Cortex of kidney (tissue), 1 donor: ENCODE measurements at places on chromosomes 2 and 18.

GRCh38 chr2:179701524-179702110 lies 159.8 kb downstream of the ZNF385B start:
- DNase-seq = no peak

DNA sequence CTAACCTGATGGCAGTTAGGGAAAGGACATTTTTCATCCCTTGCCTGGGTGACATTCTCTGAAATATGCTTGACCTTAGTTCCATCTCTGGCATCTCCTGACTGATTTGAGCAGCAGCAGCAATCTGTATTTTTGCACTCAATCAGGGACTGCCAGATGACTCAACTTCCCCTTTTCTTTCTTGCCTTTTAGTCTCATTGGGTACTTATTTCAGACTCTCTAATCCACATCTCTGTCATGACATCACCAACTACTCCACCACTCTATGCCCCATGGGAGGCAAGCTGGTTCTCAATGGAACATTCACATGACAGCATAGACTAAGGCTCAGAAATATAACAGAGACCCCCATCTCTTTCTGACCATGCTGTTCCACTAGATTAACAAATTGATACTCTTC lies 254.2 kb downstream of the RIT2 start:
- DNase-seq = no peak

DNA sequence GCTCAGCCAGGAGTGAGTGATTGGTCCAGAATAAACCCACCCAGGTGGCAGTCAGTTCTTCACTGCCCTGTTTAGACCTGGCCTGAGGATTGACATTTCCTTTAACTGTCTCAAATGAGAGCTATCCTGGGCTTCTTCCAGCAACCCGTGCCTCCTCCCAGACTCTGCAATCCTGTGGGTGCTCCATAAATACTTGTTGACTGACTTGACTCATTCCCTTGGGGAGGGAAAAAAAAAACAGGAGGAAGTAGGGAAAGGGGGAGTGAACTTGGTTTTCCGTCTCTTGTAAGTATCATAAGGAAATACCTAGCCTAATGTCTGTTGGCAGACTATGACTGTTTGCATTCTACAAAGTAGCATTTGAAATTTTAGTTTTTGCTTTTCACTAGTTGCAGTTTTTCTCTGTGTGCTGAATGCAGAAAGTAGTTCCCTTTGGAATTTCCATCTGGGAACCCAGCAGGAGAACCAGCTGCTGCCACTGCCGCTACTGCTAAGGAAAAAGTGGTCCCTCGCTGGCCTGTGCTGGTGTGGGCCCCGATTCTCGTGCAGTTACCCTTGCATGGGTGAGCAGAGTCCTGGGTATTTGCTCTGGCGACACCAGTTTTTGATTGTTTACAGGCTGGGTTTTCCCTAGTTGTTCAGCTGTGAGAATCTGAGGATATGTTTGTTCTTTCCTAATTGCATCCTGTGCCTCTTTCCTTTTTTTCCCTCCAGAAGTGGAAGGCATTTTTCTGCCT lies 78.8 kb downstream of the TGOLN2 start:
- DNase-seq = no peak

DNA sequence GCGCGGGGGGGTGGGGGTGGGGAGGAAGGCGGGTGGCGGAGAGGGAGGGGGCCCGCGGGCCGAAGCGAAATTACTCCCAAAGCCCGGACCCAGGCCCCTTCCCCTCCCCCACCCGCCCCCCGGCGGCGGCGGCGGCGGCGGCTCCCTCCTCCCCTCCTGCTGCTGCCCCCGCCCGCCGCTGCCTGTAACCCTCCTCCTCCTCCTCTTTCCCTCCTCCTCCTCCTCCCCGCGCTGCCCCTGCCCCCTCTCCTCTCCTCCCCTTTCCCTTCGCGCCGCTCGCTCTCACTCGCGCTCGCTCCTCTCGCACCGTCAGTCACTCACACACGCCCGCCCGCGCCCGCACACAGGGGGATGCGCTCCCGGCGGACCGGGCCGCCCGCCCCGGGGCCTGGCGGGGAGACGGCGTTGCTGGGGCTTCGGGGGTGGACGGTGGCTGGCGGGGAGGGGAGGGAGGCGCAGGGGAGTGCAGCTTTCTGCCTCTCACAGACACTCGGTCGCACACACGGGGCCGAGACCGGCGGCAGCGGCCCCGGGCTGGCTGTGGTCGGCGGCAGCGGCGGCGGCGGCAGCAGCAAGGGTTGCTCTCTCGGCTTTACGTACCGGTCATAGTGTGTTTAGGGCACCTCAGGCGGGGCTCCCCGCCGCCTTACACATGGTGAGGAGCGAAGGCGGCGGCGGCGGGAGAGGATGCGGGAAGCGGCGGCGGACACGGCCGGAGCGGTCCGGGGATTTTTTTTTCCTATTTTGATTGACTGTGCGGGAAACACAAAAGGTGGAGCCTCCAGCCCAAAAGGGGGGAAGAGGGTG lies 405 bp downstream of the SP3 start:
- DNase-seq = no peak

- DNase-seq = no peak
These were observed 86.1 kb downstream of the MSH2 start for GRCh38 chr2:47488870-47489584.

GRCh38 chr18:21760321-21760720 lies 19.7 kb downstream of the MIB1 start:
- no peak for DNase-seq

DNA sequence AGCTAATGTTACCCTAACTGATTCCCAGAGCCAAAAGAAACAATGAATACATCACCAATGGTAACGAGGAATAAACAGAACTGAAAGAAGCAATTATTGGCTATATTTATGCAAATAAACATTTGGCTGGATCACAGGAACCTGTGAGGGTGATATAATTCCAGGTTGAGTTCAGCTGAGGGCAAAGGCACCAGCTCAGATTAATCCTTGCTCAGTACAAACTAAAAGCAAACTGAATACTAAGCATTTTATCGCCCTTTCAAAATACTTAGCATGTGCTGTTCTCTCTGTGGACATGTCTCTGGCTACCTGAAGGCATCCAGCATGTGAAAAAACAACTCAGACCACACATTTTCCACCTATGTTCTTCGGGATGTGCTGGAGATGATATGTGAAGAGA lies 791.7 kb downstream of the METTL4 start:
- DNase-seq = no peak

DNA sequence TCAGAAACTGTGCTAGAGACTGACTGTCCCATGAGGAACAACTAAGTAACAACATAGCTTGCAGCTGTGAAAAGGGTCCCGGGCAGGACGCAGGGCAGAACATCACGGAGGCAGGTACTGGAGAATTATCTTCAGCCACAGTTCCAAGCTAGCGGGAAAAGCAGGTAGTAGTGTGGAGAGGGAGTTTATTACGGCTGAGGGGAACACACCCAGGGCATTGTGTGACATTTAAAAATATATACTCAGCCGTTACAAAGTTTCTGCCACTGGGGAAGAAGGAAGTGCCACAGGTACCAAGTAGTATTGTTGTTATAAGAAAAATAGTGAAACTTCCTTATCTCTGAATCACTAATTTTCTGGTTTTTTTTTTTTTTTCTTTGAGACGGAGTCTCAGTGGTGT lies 179.6 kb downstream of the LAMA1 start:
- no peak for DNase-seq

DNA sequence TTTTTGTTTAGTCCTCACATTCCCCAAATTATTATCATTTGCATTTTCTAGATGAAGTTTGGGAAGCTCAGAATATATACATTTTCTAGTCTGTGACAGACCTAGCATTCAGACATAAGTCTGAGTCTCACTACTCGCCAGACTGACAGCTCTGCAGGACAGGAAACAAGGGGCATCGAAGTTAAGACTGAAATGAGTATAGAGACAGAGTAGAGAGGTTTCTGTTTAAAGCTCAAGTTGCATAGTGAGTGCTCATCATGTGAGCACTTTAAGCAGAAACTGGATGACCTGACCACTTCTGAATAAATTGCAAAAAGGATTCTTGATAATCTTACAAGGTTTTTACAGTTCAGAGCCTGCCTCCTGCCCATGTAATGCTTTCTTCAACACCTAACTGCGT lies 1.1 kb downstream of the HADHB start:
- no peak for DNase-seq

DNA sequence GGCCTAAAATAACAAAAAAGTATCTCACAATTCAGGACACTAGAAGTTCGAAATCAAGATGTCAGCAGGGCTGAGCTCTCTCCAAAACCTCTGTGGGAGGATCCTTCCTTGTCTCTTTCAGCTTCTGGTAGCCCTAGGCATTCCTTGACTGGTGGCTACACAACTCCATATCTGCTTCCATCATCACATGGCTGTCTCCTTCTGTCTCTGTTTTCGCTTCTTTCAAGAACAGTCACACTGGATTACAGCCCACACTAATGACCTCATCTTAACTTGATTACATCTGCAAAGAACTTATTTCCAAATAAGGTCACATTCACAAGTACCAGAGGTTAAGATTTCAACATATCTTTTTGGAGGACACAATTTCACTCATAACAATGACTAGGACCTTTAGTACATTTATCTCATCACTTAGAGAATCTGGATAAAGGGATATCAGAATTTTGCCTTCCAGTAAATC lies 275.2 kb downstream of the IRS1 start:
- no peak for DNase-seq
